Glutamatergic neuron (in vitro differentiated cells): ENCODE measurements at places on chromosomes 11 and 22.

- no peak for DNase-seq
Measured at GRCh38 chr11:74783241-74783871, 34.7 kb downstream of the RNF169 start.

DNA sequence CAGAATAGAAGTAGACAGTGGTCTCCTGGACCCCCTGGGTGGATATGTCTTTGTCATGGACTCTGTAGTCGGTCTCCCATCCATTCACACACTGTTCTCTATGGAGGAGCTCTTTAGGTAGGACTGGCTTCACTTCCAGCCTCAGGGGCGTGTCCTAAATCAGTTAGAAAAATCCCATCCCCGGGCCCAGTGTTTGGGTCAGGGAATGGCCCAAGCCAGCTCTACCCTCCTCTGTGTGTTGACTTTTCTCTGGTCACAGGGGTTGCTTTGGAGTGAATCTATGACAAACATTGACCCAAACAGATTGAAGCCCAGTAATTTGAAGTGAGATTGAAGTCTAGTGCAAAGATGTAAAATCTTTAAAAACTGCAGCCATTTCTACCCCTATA is 34.0 kb downstream of the WEE1 start:
- DNase-seq: no peak

DNA sequence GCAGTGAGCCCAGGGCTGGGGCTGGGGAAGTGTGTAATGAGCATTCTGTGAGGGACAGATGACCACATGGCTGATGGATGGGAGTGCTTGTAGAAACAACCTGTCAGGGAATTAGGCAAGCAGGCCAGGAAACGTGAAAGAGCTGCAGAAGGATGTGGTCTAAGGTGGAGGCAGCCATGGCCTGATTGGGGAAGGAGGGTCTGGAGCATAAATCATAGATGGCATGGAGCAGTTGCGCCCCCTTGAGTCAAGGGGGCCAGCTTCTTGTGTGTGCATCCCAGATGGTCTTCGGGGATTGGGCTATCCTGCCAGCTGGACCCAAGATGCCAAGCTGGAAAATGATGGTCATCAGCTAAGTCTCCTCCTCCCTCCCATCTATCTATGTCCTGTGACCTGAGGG is 119.4 kb upstream of the CLPB start:
- no peak for DNase-seq

DNA sequence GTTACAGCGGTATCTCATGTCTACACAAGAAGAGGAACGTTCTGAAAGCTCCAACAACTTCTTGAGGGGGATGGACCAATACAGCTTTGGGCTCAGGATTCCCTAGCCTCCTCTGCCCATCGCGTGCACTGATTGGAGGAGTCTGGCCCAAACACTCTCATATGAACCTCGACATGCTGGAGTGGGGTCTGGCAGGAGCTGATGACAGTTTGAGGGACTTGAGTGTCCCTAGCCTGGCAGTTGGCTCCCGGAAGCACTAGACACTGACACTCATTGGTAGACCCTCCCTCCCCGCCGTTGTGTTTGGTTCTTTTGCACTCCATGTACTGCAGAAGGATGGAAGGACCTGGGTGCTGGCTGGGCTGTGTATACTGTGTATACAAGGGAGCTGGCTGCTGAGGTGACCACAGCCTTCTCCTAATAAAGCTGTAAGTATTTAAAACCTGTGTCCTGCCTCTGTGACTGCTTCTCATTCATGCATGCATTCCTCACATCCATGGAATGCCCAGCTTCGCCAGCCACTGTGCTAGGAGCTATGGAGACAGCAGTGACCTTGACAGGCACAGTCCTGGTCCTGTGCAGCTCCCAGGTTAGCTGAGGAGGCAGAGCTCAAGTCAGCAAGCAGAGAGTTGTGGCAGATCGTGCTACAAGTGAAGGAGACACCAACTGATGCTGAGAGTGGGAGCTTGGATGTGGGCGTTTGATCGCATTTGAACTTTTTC is 27.9 kb downstream of the ADAMTS15 start:
- no peak for DNase-seq

DNA sequence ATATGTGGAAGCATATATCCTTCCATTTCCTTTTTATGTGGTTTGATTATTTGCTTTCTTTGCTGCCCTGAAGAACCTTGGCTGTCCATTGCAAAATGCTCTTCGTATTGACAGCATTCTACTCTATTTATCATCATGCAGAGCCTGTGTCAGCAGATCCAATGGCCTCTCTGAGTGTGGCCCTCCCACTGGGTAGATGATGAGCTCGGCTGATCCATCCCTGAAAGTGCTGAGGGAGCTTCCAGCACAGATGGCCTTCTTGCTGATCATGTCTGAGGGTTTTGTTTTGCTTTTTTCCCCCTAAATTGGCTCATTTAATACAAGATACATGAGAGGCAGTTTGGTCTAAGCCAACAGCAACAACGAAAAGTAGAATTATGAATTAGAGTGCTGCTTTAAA is 181.0 kb downstream of the GRIA4 start:
- DNase-seq: peak; percentile 18

GRCh38 chr11:3165152-3165705 is at the start of gene OSBPL5:
Gene OSBPL5, minus strand, starts transcription at chr11:3165310. Its CDS starts 36,162 bp downstream, at chr11:3129148.
- DNase-seq: peak; percentile 85

- no peak for DNase-seq
Measured at GRCh38 chr11:111445586-111445985, 66.5 kb upstream of the POU2AF1 start.

DNA sequence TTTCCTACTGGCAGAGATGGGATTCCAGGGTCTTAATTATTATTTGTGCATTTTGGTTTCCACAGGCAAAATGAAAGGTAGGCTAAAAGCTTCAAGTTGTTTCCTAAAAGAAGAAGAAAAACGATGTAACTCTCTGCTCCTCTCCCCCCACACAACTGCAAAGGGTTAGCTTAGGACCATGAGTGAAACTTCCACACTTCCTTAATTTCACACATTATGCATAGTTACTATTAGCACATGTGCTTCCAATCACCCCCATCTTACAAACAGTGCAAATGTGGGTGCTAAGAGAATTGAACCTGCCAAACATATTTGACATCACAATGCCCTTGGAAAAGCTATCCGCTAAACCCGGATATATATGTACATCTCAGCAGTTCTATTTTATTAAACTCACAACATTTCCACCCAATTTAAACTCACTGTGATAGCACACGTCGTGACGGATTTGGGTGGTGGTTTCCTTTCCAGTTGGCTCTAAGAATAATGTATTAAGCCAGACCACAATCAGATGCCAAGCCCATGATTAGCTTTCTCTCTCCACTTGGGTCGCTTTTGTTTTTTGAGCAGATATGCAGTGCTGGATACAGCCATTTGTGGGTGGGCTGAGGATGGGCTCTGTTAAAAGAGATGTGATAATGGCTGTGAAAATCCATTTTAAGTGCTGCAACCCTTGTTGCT is 245.0 kb upstream of the POU2AF2 start:
- no peak for DNase-seq
